ENCODE measurements at places on chromosomes 7 and 10. TPM values are rescaled to one million over a fixed set of nuclear protein-coding genes. Genes with fewer than 3 reads are reported as not detected.

Gene SPDYE11
- total RNA-seq, result not detected

- no peak for DNase-seq
These were observed 57.0 kb downstream of the KAT6B start for GRCh38 chr10:74883428-74883827.

- no peak for DNase-seq
These were observed 204.3 kb downstream of the DGKI start for GRCh38 chr7:137642472-137642871.

- peak; percentile 46 for DNase-seq
These were observed 99.1 kb downstream of the PLCE1 start for GRCh38 chr10:94092848-94093247.

- DNase-seq, result no peak
These were observed 9.4 kb upstream of the GATA3 start for GRCh38 chr10:8044908-8045725.

Gene CRHR2
- not detected for total RNA-seq

DNA sequence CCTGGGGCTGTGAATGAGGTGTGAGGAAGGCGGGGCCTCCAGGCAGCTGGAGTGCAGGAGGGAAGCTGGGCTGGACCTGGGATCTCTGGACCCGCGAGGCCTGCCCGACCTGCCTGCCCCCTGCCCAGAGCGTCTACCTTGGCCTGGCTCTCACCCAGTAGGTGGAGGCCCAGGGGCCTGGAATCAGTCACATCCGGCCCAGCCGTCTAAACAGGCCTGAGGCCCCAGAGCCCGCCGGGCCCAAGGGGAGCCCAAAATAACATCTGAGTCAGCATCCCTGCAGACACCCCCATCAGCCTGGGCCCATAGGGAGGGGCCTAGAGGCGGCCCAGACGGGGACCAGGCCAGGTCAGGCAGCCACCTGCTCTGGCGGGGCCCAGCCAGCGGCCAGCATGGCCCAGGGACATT, 15.1 kb upstream of the ELN start:
- DNase-seq, result peak; percentile 46

DNA sequence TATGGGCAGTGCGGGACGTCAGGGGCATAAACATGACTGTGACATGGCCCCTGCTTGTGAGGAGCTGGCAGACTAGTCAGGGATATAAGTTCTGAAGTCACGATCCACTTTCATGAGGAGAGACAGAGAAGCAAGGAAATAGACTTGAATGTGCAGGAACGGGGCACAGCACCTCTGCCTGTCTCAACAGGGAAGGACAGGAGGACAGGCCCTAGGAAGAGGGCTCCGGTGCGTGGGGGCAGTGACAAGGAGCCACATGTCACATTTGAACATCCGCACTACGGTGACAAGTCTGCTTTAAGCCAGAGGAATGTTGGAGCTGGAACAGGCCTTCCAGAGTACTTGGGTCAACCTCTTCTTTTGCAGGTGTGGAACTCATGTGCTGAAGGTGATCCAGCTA, 19.8 kb upstream of the SAR1A start:
- DNase-seq, result no peak

- DNase-seq, result no peak
These were observed 48.4 kb upstream of the GSAP start for GRCh38 chr7:77464589-77464988.

Gene SP8
- not detected for total RNA-seq

Gene PAPOLB
- total RNA-seq, result under 0.01 TPM

Data from bronchial epithelial cell (primary cell).